ENCODE measurements at places on chromosomes 11 and 22.

DNA sequence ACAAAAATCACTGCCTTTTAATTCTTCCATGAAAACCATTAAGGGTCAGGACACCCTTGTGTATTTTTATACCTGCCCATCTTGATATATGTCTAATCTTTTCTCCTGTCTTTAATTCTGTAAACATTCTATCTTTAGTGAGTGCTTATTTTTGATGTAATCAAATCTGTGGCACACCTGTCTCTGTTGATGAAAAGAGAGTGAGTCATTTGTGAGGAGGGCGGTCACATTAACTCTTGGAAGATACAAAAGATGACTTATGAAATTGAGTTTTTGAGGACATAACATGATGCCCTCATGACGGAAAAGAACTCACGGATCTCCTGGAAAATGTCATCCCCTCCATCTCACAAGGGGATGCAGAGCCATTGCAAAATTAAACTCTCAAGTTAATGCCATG lies 206.5 kb upstream of the PGR start:
- DNase-seq = no peak

- no peak for DNase-seq
Measured at GRCh38 chr11:75583718-75584658, 21.9 kb downstream of the SERPINH1 start.

DNA sequence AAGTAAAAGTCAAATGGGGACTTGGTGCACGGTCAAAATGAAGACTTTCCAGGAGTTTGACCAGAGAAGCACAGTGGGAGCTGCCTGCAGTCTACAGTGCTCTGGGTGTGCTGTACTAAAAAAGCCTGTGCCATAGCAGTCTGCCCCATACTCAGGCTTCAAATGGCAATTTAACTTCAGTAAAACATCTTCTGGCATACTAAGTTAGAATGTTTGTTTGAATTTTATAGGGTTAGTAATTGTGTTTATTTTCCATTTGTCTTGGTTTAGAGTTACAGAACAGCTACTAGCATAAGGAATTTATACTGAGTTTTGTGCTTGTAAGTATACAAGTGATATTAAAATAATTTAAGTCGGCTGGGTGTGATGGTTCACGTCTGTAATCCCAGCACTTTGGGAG lies 29.3 kb upstream of the LIPT2 start:
- DNase-seq = no peak

DNA sequence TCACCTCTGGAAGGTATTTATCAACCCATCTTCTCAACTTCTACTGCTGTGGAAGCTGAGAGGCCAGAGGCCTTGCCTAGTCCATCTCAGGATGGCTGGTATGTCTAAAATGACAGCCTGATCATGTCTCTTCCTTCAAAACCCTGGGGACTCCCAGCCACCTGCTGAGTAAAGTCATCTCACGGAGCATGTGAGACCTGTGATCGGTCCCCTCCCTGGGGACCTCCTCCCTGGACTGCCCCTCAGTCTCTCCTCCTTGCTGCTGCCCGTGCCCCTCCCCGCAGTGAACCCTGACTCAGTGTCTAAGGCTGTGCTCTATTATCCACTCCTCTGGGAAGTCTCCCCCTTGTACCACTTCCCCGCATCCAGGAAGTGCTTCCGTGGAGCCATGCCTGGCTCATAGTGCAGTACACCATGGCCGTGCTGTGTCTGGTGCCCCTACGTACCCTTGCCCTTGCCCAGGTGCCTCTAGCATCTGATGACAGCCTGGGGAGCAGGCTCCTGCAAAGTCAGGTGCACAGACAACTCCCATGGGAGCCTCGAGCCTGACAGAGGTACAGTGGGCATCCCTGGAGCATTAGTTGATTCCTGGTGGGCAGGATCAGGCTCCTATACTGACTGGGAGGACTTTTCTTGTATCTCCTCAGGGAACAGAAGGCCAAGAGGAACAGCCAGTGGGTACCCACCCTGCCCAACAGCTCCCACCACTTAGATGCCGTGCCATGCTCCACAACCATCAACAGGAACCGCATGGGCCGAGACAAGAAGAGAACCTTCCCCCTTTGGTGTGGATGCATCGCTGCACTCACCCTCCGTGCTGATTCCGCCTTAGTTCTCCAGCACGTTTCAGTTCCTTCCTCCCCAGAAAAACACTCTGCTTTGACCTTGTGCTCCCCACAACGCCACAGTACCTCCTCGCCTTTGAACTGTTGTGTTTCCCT lies 13.8 kb downstream of the SMARCB1 start:
- DNase-seq = no peak

- DNase-seq = no peak
Measured at GRCh38 chr22:39327995-39328754, 8.8 kb upstream of the RPL3 start.

GRCh38 chr11:65429068-65429681 lies 6.6 kb downstream of the NEAT1 start:
- DNase-seq = peak; percentile 33

GRCh38 chr11:27701355-27702105 lies 1.3 kb upstream of the BDNF start:
- no peak for DNase-seq

DNA sequence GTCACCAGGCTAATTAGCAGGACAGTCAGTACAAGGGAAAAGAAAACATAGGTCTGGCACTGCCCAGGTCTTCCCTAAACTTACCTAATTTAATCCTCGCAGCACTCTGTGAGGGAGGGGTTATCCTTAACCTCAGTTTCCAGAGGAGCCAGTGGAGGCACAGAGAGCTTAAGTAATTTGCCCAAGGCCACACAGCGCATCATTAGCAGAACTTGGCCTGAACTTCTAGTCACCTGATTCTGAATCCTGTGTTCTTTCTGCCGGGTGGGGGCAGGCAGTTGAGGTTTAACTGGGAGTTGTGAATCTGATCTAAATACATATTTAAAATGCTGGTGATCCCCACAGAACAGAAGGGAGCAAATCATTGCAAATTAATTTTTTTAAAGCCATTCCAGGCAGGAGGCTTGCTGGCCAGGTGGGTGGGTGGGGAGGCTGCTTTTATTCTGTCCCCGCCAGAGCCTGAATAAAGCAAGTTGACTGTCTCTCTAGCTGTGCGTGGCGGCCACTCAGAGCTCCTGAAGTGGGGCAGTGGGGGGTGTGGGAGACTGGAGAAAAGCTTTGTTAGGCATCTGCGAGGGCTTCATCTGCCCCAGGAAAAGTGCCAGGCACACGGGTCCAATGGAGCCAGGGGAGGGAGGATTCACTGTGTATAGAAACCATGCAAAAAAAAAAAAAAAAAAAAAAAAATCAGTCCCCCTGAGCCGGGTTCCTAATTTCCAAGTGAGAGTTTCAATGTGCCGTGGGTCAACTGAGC lies 66.1 kb downstream of the NFAM1 start:
- no peak for DNase-seq

GRCh38 chr22:48557473-48557872 lies 1270.2 kb downstream of the BRD1 start:
- no peak for DNase-seq

GRCh38 chr11:116326146-116326545 lies 446.6 kb downstream of the BUD13 start:
- no peak for DNase-seq

DNA sequence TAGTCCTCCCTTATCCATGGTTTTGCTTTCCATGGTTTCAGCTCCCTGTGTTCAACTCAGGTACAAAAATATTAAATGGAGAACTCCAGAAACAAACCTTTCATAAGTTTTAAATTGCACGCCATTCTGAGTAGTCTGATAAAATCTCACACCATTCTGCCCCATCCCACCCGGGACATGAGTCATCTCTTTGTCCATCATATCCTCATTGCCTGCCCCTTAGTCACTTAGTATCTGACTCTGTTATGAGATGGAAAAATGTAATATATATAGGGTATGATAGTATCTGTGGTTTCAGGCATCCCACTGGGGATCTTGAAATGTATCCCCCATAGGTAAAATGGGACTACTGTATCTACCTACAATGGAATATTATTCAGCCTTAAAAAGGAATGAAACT lies 35.5 kb upstream of the FGF3 start:
- DNase-seq = no peak

DNA sequence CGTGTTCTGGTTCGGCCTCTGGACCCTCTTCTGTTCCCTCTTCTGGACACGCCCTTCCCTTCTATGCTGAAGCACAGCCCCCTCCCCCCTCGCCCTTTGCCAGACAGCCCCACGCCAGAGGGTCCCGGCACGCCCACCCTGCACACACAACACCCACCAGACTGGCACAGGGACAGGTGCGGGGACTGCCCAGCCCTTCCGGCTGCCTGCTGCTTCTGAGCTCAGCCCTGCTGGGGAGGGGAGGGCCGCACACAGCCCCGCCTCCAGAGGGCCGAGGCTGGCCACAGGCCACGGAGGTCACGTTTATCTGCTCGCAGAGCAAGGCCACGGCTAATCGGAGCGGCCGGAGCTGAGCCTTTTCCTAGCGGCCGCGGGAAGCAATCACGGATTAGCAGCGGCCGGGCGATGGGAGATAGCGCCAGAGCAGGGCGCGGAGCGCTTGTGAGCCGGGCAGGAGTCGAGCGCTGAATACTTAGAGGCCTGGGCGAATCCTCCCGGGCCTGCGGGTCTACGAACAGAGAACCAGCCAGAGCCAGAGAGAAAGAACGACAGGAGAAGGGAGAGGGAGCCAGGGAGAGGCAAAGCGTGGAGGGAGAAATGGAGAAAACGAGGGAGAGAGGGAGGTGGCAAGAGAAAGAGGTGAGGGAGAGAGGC lies 21.5 kb downstream of the OTUB1 start:
- no peak for DNase-seq

- DNase-seq = no peak
Measured at GRCh38 chr22:11627436-11627797, 3900.6 kb upstream of the OR11H1 start.

- DNase-seq = no peak
Measured at GRCh38 chr22:25655371-25655935, 86.5 kb upstream of the MYO18B start.

GRCh38 chr22:24176630-24177029 lies 4.7 kb upstream of the SUSD2 start:
- no peak for DNase-seq

DNA sequence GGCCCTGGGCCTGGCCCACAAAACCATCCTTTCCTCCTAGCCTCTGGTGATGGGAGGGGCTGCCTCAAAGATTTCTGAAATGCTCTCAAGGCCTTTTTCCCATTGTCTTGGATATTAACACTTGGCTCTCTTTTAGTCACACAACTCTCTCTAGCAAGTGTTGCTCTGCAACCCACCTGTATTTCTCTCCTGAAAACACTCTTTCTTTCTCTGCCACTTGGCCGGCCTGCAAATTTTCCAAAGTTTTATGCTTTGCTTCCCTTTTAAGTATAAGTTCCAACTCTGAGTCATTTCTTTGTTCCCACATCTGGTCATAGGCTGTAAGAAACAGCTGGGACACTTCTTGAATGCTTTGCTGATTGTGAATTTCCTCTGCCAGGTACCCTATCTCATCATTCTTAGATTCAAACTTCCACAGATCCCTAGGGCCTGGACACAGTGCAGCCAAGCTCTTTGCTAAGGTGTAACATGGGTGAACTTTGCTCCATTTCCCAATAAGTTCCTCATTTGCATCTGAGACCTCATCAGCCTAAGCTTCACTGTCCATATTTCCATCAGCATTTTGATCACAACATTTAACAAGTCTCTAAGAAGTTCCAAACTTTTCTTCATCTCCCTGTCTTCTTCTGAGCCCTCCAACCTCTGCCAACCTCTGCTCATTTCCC lies 93.8 kb downstream of the TRIM29 start:
- DNase-seq = no peak

DNA sequence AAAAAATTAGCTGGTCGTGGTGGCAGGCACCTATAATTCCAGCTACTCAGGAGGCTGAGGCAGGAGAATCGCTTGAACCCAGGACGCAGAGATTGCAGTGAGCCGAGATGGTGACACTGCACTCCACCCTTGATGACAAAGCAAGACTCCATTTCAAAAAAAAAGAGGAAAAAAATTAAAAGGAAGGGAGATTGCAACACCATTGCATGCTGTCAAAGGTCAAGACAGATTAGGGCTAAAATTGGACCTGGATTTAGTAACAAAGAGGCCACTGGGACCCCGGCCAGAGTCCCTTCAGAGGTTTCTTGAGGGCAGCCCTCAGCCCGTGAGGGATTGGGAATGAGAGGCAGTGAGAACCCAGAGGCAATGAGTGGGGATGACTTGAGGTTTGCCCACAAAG lies 8.2 kb upstream of the MAFF start:
- DNase-seq = no peak

GRCh38 chr11:9250139-9250582 lies 15.0 kb downstream of the DENND5A start:
- DNase-seq = peak; percentile 37

DNA sequence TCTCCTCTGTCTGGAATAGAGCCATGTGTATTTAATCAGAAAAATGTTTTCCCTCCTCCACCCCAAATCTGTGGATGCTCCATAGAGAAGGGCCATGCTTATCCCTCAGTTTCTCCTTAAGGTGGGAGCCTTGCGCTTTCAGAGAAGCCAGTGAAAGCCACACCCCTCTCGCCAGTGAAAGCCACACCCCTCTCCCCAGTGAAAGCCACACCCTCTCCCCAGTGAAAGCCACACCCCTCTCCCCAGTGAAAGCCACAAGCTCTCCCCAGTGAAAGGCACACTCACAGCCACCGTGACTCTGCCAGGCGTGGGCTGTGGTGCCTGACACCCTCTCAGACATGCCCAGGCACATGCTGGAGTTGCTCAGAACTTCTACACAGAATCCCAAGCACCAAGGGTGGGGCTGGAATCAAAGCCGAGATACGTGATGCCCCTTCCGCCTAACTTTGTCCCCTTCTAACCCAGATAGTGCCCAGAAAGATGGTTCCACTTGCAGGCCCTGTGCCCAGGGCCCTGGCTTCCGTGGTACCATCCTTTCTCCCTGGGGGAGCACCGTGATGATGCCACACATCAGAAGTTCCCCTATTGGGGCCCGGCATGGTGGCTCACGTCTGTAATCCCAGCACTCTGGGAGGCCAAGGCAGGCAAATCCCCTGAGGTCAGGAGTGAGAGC lies 16.5 kb upstream of the PRR5 start:
- DNase-seq = peak; percentile 89

DNA sequence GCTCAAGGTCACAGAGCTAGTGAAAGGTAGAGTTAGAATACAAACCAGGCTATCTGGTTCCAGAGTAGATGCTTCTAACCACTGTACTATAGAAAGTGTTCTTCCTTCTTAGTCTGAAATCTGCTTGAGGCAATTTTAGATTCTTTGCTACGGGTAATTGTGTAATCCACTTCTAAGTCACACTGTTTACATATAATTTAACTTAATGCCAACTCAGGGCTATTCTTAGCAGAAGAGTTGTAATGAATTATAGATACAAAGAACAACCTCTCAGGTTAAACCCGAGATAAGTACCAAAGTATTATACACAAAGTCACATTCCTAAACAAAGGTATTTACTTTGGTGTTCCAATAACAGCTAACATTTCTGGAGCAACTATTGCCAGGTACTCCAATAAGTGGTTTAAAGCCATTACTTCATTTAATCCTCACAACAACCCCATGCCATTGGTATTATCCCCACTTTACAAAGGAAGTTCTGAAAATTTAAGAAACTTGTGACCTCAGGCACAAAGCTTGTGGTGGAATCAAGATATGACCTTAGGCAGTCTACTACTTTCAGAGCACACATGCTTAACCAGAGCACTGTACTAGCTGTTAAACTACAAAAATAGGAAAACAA lies 31.1 kb upstream of the DDI1 start:
- DNase-seq = no peak

GRCh38 chr11:132115454-132115853 lies 745.0 kb downstream of the NTM start:
- no peak for DNase-seq

- no peak for DNase-seq
Measured at GRCh38 chr22:37188901-37189466, 937 bp upstream of the C1QTNF6 start.

Measured in activated CD4-positive, alpha-beta T cell treated with anti-CD3 and anti-CD28 coated beads for 48 hours (primary cell).